NCI-H460 (cell line): ENCODE measurements at places on chromosomes 5 and 9. TPM values are rescaled to one million over a fixed set of nuclear protein-coding genes. Genes with fewer than 3 reads are reported as not detected.

Gene NSG2
- total RNA-seq, result 0.10 TPM in 1 of 2 replicates, not detected in the other

DNA sequence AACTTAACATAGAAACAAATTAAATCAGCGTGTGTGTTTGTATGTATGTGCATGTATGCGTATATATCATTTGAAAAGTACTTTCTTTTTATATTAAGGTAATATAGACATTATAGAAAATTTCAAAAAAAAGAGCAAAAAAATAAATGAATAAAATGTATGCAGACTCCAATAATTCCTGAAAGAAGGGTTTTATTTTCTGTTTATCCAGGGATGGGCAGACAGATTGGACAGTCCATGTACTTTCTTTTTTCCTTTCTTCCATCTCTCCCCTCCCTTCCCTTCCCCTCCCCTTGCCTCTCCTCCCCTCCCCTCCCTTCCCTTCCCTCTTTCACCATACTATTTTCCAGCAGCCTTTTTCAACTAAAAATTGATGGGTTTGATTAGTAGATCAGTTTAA lies 123.8 kb downstream of the SGCD start:
- DNase-seq, result no peak

- no peak for DNase-seq
Measured at GRCh38 chr9:98479967-98480847, 224.8 kb upstream of the TBC1D2 start.

GRCh38 chr9:92384375-92384774 lies 20.0 kb downstream of the OGN start:
- DNase-seq, result no peak

GRCh38 chr5:180804129-180804618 lies 1.6 kb upstream of the MGAT1 start:
- no peak for DNase-seq

GRCh38 chr9:7147121-7148090 lies 389.6 kb downstream of the KDM4C start:
- no peak for DNase-seq

- no peak for DNase-seq
Measured at GRCh38 chr5:10222326-10222725, 27.4 kb downstream of the ATPSCKMT start.
